Activated CD4-positive, alpha-beta T cell treated with anti-CD3 and anti-CD28 coated beads, Interleukin-2, amount 50 U/mL, for 16 hours (primary cell): ENCODE measurements at places on chromosomes 16 and 17.

GRCh38 chr17:7207120-7208001 is 12.3 kb downstream of the DLG4 start:
- no peak for DNase-seq

DNA sequence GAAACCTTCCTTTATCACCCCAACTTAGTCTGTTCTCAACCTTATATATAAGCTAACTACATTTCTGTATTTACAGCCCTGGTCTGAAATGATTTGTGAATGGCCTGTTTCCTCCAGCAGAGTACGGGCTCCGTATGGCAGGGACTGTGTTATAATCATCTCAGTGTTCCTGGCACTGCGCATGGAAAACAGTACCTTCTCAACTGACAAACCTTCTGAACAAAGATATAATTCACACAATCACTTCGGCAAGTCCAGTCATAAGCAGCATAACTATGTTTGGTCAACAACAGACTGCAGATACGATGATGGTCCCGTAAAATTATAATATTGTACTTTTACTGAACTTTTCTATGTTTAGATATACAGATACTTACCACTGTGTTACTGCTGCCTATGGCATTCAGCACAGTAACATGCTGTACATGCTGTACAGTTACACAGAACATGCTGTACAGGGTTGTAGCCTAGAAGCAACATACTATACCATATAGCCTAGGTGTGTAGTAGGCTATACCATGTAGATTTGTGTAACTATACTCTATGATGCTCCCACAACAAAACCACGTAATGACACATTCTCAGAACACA is 30.0 kb downstream of the ANKFY1 start:
- DNase-seq, result no peak

DNA sequence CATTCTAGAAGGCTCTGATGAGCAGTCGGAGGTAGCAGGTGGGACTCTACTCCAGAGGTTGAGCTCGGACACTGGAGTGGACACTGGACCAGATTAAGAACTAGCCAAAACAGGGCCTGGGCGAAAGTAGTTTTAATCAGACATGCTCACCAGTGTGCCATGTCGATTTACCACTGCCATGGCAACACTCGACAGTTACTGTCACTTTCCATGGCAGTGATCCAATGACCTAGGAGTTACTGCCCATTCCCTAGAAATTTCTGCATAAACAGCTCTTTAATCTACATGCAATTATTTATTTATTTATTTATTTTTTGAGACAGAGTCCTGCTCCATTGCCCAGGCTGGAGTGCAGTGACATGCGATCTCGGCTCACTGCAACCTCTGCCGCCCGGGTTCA is 7.2 kb upstream of the METTL9 start:
- DNase-seq, result no peak

- no peak for DNase-seq
Observed at GRCh38 chr17:79668344-79669250, 57.7 kb upstream of the RBFOX3 start.

DNA sequence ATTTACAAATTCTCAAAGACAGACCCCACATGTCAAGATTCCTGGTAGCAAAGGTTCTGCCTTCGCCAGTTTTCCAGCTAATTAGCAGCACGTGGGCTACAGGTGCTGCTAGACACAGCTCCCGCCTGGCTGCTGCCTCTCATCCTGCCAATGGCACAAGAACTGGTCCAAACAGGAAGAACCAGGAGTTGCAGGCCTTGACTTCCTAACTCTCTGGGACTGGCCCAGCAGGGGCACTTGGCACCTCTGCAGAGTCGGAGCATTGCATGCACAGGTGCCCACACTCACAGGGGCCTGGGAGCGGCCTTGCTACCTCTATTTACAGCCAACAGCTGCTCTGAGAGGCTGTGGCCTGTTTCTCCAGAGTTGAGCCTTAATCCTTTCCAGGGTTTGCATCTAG is 39.6 kb downstream of the TK2 start:
- no peak for DNase-seq
